ENCODE measurements at places on chromosomes 12 and 14.

- no peak for DNase-seq
Measured at GRCh38 chr12:6092784-6093722, 31.4 kb downstream of the VWF start.

GRCh38 chr14:106094654-106095189, 568.3 kb downstream of the TMEM121 start:
- no peak for DNase-seq

DNA sequence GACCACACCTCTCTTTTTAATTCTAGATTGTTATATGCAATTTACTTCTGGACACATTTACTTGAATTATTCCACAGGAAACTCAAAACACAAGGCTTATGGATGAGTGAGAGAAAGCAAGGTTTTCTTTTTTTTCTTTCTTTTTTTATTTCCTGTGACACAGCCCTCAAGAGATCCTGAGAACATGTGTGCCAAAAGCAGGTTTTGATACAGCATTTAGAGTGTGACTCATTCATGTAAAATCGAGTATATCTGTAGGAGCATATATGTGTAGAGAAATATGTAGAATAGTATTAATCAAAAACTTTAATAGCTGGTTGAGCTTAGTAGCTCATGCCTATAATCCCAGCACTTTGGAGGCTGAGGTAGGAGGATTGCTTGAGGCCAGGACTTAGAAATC, 4.4 kb upstream of the MAX start:
- no peak for DNase-seq

- no peak for DNase-seq
Measured at GRCh38 chr12:24905431-24905830, 43.5 kb downstream of the BCAT1 start.

Measured in NCI-H1105 (cell line).